Aorta (tissue), 5 donors: ENCODE measurements at places on chromosomes 2 and 18.

GRCh38 chr2:233811087-233811486 lies 33.0 kb downstream of the MROH2A start:
- no peak for DNase-seq

GRCh38 chr2:161208527-161209139 lies 48.4 kb downstream of the TANK start:
- DNase-seq = no peak

DNA sequence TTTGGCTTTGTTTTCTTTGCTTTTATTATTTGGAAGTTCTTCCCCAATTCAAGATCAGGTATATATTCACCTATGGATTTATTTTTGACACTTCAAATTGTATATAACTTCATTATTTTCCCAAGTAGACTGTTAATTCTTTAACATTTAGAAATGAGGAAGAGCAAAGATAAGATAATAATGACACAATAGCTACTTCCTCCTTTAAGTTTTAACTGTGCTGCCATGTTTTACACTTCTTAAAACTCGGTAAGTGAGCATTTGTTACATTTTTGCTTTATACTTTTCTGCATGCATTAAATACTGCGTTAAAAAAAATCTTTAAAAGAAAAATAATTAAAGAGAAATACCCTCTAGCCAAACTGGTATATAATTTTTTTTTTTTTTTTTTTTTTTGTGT lies 32.5 kb downstream of the SLC66A3 start:
- no peak for DNase-seq

DNA sequence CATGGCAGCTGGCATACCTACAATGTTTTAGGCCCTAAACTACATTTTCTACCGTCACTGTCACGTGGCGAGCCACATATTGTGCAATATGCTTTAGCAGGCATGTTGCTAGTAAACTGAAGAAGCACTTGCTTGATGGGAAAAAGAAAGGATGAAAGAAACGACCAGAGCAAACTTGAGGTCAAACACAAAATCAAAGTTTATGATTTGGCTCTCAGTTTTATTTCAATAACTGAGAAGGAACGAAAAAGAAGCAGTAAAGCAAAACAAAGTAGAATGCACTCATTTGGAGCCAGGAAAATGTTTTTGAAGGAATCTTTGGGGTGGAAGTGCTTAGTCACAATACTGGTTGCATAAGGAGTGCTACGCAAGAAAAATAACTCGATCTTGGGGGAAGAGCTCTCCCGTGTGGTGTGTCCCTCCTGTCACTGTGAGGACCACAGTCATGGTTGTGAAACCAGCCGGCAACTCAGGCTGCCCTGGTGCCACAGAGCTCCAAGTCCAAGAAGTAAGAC lies 349.8 kb downstream of the RBM43 start:
- DNase-seq = peak; percentile 74

GRCh38 chr2:25587361-25587760 lies 86.0 kb downstream of the DTNB start:
- no peak for DNase-seq

- no peak for DNase-seq
Measured at GRCh38 chr2:38668779-38669479, 3.0 kb downstream of the GALM start.

DNA sequence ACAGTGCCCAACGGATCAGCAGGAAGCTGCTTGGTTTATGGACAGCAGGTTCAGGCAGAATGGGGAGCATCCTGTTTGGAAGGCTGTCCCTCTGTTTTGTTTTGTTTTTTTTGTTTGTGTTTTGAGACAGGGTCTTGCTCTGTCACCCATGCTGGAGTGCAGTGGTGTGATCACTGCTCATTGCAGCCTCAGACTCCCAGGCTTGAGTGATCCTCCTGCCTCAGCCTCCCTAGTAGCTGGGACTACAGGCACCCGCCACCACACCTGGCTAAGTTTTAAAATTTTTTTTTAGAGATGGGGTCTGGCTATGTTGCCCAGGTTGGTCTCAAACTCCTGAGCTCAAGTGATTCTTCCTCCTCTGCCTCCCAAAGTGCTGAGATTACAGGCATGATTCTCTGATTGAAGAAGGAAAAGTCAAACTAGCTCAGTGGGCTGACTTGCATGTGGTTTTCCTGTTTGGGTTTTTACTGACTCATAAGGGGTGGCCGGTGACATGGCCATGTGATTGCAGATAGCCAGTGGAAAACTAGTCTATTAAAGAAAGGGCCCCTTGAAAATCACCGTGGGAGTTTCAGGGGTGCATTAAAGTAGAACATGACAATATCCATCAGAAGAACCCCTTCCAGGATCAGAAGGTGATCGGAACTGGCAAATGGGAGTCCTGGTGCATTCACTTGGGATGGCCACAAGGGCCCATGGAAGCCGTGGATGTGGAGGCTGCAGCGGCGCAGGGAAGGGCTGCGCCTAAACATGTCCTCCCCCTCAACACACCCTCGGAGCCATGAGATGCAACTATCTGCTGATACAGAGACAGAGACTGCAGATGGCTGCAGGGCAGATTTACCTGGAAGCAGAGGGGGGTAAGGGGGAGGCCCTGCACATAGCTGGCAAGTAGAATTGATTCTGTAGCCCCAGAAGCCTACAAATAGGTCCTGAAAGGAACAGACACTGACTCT lies 26.5 kb downstream of the AQP12B start:
- peak; percentile 61 for DNase-seq

DNA sequence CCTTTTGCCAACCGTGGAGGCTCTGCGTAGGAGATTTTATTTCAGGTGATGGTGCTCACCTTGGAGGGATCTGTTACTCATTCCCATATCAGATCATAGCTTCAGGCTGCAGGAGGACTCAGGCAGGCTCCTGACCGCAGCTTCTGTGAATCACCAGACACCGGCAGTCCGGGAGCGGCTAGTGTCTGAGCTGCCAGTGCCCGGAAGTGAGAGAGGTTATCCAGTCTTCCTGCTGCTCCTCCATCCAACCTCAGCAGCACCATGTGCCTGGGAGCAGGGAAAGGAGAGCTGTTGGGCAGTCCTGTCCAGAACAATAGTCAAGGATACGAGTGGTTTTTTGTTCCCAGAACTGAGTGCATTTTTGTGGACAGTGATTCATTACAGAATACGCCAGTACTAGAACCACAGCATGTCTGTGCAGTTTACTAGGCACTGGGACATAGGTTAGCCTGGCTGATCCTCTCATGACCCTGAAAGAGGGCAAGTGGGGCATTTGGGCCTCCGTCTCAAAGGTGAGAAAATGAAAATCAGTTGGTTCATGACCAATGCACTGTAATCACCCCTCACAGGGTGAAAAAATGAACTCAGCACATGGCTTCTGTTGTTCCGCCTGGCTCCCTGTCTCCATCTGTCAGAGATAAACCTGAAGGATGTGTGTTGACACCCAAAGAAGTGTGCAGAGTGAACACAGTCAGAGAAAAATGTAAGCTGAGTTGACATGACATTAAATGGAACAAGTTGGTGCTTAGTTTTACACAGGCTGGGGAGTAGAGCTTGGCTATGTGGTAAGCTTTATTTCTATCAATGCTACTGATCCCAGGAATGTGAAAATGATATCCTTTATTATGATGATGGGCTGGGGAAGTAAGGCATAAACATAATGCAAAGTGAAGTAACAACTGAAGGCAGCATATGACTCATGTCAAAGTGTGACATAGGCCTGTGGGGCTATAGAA lies 12.2 kb downstream of the FHOD3 start:
- no peak for DNase-seq

DNA sequence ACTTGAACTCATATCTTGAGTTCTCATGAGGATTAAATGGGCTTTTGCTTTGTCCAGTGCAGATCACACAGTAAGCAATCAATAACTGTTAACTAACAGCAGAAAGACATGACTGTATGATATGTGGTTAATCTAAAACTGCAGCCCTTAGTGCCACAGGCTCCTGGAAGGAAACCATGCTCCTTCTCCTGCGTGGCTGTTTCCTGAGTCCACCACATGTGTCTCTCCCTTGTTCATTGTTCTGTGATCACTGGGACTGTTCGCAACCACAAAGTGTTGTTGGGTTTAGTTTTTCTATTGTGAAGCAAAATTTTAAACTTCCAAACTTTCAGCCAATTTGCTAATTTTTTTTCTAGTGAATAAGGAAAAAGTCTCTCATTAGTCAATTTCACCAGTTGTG lies 130.9 kb upstream of the PTPRM start:
- DNase-seq = no peak

DNA sequence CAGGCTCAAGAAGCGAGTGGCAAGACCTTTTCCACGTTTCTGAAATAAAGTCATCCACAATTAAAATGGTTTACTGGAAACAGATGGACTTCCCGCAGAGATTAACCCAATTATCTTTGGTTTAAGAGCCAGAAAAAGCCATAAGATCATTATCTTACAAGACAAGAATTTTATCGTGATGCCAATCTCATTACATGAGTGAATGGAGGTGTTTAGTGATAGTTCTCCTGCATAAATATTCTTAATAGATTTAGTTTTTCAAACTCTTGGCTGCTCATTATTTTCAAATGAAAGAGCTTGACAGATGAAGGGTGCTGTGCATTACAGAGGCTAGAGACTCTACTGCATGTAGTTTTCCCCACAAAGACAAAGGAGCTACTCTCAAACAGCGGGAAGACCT lies 1028.4 kb upstream of the PIK3C3 start:
- DNase-seq = no peak

DNA sequence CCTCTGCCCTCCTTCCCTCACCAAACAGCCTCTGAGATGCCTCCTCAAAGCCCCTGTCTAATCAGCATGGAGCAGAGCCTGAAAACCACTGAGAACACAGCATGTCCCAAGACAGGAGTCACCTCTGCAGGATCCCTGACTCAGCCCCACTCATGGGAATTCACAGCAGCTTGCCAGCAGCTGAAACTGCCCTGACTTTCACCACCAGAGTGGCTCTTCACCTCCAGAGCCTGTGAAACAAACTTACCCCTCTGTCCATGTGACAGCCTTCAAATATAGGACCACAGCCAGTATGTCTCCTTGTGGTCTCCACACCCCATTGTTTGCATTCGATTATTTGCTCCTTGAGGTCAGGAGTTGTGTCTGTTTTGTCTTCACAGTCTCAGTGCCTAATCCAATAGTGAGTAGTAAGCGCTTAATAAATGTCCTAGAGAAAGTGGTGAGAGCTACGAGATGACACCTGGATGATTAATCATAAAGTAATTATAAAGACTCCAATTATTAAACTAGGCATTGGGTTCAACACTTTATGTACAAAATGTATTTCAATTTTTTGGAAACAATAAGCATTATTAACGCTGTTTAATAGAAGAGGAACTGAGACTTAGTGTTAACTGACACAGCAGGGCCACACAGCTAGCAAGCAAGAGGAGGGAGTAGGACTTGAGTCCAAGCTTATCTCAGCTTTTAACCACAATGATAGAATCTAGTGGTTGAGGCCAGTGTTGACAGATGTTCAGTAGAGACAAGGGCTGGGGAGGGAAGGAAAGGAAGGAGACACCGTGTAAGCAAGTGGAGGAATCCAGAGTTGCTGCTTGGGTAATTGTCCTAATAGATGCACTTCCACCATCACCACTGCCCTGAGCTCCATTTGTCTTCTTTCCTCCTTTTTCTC lies 358.7 kb upstream of the TNP1 start:
- peak; percentile 61 for DNase-seq

DNA sequence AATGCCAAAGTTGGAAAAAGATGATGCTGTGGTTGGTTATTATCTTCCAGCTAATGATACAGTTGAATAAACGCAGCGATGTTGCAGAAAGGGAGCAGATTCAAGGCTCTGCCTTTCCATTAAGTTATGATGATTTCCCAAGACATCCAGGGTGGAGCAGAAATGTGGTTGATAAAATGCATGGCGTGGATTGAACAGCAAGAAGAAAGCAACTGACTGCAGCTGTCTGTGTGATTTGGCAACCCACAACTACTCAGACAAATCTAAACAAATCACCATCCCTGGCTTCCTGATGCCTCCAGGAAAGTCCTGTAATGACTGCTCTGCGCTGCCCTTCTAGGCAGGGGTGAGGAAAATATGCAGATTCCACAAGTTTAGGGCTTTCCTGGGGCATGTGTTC lies 166.3 kb downstream of the NRP2 start:
- no peak for DNase-seq

DNA sequence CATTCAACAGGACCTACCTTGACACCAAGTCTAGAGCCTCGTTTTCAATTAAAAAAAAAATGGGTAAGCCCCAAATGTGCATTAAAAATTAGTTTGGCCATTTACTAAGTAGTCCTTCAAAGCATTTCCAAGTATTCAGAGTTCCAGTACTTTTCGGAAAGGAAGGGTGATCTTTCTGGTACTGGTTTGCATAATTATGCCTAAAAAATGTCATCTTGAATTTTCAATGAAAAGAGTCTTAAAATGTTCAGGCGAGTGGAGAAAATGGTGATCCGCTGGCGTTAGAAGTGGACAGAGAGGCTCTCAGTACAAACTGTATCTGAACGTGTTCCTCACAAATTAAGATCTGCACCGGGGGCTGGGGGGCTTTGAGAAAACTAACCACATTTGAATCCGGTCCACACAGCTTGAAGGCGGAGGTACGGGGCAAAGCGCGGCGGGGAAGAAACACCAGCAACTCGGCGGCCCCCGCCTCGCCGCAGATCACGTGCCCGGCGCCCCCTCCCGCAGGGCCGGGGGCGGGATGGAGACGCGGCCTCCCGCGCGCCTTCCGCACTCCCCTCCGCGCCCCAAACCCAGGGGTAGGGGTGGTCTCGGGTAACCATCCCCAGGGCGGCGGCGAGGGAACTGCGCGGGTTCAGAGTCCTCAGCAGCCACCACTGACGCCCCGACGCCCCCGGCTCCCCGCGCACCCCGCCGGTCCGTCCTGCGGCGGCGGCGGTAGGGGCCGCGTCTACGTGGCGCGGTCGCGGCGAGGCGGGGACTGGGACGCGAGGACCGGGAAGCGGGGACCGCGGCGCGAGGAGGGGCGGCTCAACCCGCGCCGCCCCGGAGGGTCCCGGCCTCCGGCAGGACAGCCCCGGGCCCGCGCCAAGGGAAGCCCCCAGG lies 564 bp downstream of the LPIN2 start:
- peak; percentile 67 for DNase-seq

DNA sequence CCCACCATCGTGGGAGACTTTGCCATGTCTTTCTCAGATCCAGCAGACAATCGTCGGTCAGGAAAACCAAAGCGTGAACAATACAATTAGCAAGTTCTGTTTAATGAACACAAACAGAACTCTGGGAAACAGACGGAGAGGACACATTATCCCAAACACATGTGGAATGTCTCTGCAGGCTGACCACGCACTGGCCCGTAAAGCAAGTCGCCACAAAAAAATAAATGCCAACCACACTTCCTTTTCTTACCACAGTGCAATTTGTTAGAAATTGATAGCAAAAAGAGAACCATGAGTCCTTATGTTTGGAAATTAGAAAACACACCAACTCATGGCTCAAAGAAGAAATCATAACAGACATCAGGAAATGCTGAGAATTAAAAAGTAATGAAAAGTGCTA lies 210.9 kb downstream of the TWIST2 start:
- DNase-seq = no peak
